ENCODE measurements at places on chromosomes 13 and 19. TPM values are rescaled to one million over a fixed set of nuclear protein-coding genes. Genes with fewer than 3 reads are reported as not detected.

DNA sequence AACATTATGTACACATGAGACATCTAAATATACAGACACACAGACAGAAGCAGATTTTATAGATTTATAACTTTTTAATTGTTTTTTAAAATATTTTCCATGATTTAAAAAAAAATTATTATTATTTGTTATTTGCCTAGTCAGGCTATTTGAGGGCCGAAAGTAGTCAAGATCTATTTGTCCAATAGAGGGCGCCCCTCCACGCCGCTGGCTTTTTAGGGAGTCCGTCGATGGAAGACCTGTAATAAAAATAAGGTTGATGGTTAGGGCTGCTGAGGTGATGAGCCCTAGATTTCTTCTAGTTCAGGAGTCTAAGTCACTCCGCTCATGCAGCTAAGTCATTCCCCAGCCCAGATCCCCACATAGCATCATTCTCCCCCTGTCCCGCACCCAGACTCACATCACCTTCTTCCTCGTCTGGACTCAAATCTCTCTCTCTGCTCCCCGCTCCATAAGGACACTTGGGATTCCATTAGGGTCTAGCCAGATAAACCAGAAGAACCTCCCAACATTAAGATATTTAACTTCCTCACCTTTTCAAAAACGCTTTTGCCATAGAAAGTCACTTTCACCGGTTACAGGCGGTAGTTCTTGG, 33.9 kb upstream of the CEACAM21 start:
- no peak for DNase-seq

GRCh38 chr13:77535448-77535847, at the start of gene SCEL:
SCEL (plus strand) TSS chr13:77535706; CDS start chr13:77555876, 20,170 bp downstream.
- no peak for DNase-seq

- DNase-seq = no peak
These were observed 111.9 kb downstream of the RXFP2 start for GRCh38 chr13:31851216-31851615.

DNA sequence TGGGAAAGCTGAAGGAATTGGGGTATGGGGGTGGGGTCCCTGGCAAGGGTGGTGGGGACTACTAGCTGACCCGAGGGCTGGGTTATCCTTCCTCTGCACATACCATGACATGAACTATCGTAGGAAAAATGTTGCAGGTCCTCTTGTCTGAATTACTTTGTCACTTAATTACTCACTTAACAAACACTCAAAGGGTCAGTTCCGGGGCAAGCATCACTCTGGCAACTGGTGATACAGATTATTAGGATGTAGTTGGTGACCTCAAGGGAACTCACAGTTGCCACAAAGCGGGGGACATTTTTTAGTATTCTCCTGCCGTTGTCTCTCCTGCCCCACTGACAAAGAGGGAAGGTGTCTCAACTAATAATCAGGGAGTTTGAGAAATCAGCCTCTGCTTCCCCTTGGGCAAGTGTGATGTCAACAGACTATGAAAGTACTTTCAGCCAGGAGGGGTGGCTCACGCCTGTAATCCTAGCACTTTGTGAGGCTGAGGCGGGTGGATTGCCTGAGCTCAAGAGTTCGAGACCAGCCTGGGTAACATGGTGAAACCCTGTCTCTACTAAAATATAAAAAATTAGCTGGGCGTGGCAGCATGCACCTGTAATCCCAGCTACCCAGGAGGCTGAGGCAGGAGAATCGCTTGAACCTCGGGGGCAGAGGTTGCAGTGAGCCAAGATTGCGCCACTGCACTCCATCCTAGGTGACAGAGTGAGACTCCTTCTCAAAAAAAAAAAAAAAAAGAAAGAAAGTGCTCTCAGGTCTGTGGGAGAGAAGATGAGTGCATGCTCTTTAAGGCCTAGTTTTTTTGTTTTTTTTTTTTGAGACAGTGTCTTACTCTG, 10.3 kb downstream of the DNAJB1 start:
- no peak for DNase-seq

The PLA2G4C gene
- total RNA-seq = 21.3 TPM

The PPP1R12C gene
- total RNA-seq = 62.9 TPM

The ZNF581 gene
- total RNA-seq = 41.8 TPM
